ENCODE measurements at places on chromosomes 16 and 17. TPM values are rescaled to one million over a fixed set of nuclear protein-coding genes. Genes with fewer than 3 reads are reported as not detected.

GRCh38 chr16:77961814-77962213 is 60.5 kb upstream of the CLEC3A start:
- no peak for DNase-seq

CIITA gene
- total RNA-seq = 21.2 TPM

DNA sequence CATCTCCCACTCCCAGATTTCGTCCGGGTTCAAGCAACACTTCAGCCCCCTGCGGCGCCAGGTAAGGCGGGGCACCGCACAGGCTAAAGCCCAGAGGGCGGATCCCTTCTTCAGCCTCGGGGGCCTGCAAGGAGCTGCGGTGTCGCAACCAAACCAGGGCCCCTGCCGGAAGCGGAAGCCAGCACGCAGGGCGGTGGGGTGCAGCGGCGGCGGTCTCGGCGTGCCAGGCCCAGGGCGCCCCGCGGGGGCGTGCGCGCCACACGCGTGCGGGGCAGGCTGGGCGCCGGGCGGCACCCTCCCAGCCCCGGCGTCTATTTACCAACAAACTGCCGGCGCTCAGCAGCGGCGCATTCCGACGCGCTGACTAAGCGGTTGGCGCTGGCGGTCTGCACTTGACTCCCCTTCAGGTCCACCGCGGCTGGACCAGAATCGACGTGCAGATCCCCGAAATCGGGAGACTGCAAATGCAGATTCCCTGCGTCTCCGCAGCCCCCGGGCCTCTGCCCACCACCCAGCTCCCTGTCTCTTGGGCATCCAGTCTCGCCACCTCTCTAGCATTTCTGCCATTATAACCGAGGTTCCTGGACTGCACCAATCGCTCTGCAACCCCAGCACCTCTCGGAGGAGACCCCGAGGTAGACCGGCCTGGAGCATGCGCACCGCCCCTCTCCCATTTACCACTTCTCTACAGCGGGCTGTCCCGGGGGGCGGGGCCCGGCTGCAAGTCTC is 421 bp upstream of the DLX4 start:
- DNase-seq = peak; percentile 52

TLCD2 gene
- total RNA-seq = 7.6 TPM

DNA sequence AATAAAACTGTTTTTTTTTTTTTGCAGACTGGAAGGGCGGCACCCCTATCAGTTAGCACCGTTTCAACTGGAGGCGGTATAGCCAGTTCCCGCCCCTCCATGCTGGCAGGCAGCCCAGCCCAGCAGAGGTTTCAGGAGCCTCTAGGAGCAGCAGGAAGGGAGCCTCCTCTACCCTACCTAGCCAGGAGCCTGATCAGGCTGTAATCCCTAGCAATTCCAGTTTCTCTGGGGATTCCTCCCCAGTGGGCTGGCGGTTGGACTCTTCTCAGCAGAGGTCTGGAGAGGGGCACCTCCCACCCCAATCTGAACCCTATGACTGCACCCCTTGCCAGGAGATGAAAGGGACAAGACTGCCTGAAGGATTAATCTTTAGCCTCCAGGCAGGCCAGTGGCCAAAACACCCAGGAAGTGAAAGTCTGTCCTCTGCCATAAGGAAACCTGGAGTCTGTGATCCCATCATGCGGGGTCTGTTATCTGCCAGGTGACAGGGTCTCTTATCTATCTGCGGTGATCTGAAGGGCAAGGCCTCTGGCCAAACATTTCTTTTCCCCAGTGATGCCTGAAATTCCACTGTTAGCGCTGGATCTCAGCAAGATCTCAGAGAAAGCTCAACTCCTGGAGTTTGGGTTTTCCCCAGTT is 4.9 kb upstream of the CDH1 start:
- peak; percentile 93 for DNase-seq

DOC2A gene
- total RNA-seq = 20.9 TPM

DNA sequence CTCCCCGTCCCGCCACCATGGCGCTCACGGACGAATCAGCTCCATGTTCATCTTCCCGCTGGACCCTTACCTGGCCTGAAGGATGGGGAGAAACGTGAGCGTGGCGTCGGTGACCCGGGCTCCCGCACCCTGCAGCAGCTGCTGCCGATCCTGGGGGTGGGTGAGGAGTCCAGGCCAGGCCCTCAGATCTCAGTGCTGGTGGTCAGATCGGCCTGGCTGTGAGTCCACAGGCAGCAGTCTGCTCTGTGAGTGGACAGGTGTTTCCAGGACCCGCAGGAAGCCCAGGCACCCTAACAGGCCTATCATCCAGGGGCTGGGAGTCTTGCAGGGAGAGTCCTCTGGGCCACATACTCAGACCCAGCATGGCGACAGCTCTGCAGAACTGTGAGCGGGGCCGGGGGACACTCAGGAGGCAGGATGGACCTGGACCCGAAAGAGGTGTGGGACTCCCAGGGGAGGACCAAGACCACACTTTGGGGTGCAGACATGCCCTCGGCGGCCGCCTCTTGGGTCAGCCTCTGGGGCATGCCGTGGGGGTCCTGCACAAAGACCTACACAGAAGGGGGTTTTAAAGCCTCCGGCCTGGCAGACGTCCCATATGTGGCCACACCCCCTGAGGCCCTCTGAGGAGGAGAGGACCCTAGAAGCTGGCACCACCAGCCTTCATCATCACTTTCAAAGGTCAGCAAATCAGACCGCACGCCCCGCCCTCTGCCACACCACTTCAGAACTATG is 27.2 kb upstream of the ZNF469 start:
- DNase-seq = no peak

DNA sequence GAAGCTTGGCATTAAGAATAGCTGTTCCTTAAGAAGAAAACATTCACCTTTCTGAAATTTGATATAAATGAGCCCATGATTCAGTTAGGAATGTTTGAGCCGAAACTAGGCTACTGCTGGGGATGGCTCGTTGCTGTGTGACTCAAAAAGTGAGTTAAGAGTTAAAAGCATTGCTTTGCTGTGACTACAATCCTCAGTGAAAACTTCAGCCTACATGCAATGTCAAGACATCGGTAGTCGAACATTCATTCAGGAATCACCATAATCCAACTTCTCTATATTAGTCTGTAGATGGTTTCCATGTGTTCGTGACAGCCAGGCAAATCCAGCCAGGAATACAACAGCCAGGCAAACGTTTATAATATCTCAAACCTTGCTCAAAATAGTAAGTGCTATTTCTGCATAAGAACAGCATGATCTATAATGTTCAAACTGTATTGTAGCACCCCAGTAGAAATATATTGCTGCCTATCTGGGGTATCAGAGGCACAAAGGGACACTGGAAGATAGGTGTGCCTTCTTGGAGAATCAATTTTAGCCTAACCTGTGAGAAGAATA is 1225.1 kb downstream of the CDH8 start:
- DNase-seq = peak; percentile 11

DNA sequence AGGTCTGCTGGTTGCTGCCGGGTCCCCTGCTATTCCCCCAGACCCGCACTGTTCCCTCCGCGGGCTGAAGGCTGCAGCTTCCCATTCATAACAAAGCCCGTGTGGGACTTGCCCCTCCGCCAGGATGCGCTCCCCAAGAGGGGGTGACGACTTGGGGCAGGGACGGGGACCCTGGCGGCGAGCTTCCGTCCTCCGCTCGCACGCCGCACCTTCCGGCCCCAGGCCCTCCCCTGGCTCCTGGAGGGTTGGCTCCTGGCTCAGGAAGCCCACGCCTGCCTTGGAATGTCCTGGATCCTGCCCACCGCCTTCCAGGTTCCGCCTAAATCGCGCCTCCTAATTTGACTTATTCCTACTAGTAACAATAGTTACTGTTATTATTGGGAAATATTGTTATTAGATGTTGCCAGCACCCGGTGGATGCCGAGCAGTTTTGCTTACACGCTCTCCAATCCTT is 1.1 kb upstream of the TFAP4 start:
- DNase-seq = peak; percentile 85

- DNase-seq = no peak
These were observed 40.3 kb downstream of the MAP1LC3B start for GRCh38 chr16:87432330-87432915.

DNA sequence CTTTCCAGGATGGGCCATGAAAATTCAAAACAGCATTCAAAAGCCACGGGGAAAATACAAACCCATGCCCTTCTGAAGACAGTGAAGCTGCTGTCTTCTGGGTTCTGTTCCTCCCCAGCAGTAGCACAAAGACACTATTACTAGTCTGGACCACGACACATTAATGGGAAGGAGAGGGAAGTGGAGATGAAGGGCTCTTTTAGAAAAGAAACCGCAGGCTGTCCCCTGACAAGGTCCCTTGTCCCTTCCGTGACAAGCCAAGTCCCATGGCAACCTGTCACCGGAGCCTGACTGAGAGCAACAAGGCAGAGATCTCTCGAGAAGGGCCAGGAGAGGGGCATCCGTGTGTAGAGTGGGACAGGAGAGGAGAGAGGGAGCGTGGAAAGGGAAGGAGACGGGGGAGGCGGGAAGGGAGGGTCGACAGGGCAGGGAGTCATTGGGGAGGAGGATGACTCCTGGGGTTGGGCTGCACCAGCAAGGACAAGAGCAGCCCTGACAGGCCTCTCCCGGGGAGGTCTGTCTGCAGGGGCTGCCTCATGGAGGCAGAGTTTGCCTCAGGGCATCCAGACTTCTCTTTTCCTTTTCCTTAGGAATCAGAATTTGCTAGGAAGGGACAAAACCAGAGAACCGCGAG is 436.2 kb downstream of the SLC39A11 start:
- DNase-seq = no peak
